ENCODE measurements at places on chromosomes 3 and 15.

DNA sequence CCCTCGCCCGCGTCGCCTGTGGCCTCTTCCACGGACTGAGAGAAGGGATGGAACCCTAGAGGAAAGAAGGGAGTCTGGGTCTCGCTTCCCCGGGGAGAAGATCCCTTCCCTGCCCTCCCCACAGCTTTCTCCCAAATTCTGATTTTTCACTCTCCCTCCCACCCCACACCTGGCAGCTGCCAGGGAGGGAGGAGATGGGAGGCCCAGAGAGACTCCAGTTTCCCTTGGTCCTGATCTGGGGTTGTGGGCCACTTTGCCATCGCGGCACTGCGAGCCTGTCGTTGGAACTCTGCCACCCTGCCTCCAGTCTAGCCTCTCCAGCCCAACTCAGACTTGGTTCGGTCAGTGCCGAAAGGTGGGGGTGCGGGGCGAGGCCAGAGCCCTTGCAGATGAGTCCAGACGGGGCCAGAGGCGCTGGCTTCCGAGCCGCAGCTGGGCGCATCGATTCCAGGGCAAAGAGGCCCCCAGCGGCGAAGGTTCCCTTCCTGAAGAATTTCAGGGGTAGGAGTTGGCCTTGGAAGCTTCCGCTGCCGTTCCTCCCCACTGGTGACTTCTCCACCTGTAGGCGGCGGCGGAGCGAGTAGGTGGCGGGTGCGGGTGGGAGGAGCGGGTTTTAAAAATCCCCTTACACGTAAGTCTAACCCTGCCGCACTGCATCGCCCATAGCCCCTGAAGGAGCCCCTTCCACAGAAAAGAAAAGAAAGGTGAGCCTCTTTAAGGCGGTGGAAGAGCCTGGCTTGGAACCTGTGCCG, 5.2 kb downstream of the WNT5A start:
- DNase-seq: peak; percentile 20

DNA sequence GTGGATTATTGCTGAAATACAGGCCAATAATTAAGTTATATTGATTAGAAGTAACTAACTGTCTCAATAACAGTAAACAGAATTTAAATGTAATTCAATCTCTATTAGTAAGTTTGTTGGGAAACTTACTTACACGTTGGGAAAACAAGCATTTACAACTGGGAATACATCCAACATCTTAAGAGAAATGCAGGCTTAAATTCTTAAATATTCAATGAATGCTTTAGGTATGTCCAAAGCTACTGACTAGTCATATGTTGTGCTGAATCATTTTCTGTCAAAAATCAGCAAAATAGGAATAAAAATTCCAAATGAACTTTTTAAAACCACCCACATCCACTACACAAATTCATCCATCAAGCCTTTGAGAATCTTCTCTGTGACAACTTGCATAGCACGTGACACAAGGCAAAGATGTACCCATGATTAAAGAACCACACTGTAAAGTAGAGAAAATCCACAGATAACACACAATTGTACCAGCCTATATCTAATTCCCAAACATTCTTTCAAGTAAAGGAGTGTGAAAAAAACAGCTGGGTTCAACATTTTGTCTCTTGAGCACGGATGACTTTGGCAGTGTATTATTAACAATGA, 60.0 kb downstream of the NMNAT3 start:
- DNase-seq: no peak

DNA sequence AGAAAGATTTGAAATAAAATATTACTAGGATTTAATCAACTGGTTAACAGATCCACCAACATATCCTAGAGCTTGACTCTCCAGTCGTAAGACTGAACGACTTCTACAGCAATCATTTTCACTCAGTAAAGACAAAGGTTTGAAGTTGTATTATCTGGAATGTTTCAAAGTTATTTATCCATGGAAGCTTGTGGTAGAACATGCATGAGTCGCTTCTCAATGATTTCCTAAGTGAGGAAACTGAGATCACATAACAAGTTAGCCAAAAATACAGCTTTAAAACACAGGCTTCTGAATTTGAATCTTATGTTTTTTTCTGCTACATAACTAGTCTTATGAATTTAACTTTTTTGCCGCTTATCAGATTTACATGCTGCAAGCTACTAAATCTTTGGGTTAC, 241.8 kb downstream of the FOXP1 start:
- DNase-seq: peak; percentile 51

DNA sequence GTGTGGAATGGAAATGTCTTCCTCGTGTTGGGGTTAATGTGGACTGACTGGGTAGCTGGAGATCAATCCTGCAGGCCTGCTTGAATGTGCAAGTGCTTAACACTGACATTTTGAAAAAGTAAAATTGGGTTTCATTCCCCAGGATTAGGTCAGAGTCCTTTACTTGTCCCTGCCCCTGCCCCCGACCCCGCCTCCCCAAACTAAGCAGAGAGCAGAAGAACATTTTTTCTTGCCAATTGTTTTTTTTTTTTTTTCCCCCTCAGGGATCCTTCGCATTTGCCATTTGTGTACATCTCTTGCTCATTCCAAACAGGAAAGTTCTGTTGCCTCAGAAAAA, 147.0 kb upstream of the NR2F2 start:
- DNase-seq: no peak
